Fibroblast of skin of left biceps (primary cell): ENCODE measurements at places on chromosomes 12 and 14.

- no peak for DNase-seq
Measured at GRCh38 chr14:93375673-93376156, 28.7 kb downstream of the COX8C start.

- DNase-seq: no peak
Measured at GRCh38 chr14:72513965-72514659, 379.8 kb downstream of the DPF3 start.

- DNase-seq: peak; percentile 4
Measured at GRCh38 chr14:91649930-91650329, 82.0 kb downstream of the CATSPERB start.

DNA sequence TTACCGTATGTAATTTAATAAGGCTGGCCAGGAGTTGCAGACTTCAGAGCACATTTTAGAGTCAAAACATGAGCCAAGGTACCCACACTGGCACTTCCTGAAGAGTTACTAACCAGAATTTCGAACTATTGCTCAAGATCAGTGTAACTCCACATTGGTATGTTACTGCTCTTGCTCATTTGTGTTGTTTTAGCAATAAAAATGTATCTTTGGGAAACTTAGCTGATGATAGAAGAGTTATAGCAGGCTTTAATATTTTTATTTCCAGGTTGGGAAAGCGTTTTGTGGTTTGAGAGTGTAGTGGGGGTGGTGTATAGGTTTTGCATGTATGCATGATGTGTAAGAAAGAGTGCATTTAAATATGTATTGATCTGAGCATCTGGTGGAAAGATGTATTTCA, 96.6 kb downstream of the SCN8A start:
- peak; percentile 91 for DNase-seq

GRCh38 chr14:82084813-82085212, 551.2 kb upstream of the SEL1L start:
- no peak for DNase-seq

GRCh38 chr14:103512701-103513611, 9.7 kb downstream of the CKB start:
- no peak for DNase-seq

GRCh38 chr12:90672081-90672480, 282.9 kb downstream of the CCER1 start:
- no peak for DNase-seq

GRCh38 chr12:130280231-130280630, 57.5 kb upstream of the PIWIL1 start:
- DNase-seq: no peak

GRCh38 chr12:43054085-43054484, 464.5 kb upstream of the PRICKLE1 start:
- DNase-seq: no peak

- DNase-seq: no peak
Measured at GRCh38 chr14:82182646-82183045, 649.0 kb upstream of the SEL1L start.

DNA sequence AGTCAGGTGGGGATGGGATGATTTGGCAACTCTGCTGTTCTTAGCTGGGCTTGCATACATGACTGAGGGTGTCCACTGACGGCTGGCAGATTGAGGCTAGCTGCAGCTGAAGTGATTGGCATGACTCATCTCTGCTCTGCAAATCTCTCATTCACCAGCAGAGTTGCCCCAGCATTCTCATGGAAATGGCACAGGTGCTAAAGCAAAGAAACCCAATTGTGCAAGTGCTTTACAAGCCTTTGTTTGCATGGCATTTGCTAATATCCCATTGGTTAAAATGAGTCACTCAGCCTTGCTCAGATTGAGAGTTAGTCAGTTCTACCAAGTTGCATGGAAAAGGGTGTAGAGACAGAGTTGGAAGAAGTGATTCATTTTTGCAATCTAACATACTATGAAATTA, 389.7 kb upstream of the FAR2 start:
- no peak for DNase-seq

DNA sequence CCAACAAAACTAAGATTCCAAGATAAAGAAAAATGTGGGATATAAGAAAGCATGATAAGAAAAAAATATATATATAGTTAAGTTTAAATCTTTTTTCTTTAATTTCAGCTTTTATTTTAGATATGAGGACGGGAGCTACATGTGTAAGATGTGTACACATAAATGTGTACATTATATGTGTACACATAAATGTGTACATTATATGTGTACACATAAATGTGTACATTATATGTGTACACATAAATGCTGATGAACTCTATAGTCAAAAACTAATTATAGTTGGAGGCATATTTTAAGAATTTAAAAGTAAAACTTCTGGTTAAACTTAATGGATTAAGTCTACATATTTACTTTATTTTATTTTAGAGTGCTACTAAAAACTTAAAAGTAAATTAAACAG, 123.6 kb downstream of the BTG1 start:
- DNase-seq: no peak

DNA sequence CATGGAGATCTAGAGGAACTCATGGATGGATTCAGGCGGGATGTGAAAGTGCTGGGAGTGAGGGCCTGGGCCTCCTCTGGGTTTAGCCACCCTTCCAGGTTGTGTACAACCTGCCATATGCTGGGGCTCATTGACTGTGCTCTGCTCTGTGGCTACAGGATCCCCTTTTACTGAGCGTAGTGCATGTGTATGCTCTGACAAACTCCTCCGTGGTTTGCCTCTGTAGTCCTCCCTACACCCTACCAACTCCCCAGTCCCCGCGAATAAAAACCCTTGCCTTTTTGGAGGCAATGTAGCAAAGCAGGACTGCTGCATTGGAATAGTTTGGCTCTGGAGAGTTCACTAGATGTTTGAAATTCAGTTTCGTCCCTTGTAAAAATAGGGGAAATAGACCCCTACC, 17.4 kb downstream of the JDP2 start:
- DNase-seq: no peak

GRCh38 chr12:92259696-92260251, 114.1 kb upstream of the BTG1 start:
- DNase-seq: no peak

DNA sequence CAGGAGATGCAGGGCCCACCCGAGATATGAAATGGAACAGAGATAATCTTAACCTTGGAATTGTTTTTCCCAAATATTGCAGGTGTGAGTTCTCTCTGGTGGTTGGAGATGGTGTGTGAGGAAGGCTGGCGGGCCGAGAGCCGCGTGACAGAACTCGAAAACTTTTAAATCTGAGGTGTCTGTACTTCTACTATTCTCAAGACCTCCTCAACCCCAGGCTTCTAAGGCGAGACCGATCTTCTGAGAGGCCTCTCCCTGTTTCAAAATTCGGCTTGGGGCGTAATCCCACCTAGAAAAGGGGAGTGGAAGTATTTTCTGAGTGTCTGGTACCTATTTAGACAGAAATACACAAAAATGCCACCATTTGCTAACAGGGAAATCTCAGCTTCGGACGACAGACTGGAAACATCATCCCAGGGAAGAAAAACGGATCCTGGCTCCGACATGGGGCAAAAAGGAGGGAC, 611 bp downstream of the SARNP start:
- DNase-seq: no peak

- DNase-seq: no peak
Measured at GRCh38 chr14:76677534-76678145, 83.6 kb upstream of the VASH1 start.

DNA sequence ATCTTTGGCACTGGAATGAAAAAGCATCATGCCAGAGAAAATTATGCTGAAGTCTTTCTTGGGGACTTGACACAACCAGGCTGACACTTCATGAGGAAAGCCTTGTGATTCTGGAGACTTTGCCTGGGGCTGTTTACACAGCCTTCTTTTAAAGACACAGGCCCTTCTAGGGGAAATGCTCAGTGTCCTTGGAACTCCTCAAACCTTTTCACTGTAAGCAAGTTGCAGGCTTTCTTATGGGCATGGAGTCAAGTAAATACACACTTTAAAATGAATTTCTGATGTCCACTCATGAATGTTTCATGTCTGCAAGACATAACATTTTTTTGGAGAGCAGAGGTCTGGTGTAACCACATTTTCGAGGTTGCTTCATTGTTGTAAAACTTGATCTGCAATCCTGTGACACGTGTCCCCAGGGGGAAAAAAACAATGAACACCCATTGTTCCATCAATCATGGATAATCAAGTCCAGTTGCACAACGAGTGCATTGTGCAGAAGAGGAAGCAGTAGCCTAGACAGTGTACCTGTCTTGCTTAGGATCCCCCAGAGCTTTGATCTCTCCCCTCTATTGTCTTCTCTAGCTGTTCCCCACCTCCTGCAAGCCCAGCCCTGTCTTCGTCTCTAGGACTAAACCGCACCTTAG, 155.1 kb upstream of the PRICKLE1 start:
- no peak for DNase-seq

DNA sequence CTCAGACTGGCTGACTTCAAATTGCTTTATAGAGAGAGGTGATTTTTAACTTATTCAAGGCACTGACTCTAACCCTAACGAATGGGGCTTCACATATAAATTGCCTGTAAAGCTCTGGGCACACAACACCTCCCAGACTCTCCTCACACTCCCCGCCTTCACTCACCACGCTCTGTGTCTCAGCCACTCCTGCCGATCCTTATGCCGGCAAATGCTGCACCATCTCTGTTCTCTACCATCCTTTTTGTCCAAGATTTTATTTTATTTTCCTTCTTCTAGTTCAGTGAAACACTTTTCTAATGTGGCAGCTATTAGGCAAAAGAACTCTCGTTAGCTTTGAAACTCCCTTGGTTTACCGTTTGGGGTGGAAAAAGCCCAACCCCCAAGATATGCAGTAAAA, 446.1 kb upstream of the TMEM132C start:
- no peak for DNase-seq

GRCh38 chr12:130745921-130746320, 29.8 kb upstream of the RIMBP2 start:
- no peak for DNase-seq

DNA sequence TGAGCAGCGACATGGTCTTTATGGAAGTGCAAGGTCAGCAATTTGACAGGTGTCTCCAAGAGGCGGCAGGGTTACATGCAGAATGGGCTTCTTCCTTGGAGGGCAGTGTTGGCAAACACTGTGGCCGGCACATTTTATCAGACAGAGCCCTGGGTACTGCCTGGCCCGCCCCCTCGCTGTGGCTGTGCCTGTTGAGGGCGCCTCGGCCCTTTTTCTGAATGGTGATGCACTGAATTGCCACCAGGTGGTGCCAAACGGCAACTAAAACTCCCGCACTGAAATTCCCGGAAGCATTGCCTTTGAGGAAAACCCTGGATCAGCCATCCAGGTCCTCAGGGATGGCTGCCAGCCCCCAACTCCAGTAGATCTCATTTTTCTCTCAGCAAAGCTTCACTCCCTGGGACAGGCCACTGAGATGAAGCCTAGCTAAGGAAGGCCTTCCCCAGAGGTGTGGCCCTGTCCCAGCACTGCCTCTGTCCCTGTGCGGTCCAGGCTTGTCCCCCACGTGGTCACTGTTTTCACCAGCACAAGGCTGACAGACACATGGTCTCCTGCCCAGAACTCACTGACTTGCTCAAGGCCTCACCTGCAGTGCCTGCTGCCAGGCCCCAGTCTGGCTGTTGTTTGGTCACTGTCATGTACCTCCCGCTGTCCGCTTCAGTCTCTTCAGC, 73.6 kb downstream of the TESC start:
- peak; percentile 16 for DNase-seq

- no peak for DNase-seq
Measured at GRCh38 chr12:48486679-48487078, 4.4 kb downstream of the C12orf54 start.

GRCh38 chr14:55706893-55707292, 126.9 kb downstream of the KTN1 start:
- no peak for DNase-seq

GRCh38 chr12:114850661-114851275, 166.8 kb upstream of the TBX3 start:
- no peak for DNase-seq

GRCh38 chr12:102050660-102051430, 10.9 kb downstream of the WASHC3 start:
- no peak for DNase-seq

DNA sequence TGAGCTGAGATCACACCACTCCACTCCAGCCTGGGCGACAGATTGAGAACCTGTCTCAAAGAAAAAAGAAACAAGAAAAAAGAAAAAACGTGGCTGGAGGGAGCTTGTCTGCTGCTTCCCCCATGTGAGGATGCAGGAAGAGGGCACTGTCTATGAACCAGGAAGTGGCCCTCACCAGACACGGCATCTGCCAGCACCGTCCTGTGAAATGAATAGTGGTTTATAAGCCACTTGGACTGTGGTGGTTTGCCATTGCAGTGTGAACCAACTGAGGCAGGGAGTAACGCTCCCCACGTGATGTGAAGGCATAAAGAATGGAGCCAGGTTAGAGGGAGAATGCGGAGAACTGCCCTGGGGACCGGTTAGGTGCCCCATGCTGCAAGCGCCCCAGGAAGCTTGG, 4.5 kb upstream of the BRF1 start:
- DNase-seq: no peak

DNA sequence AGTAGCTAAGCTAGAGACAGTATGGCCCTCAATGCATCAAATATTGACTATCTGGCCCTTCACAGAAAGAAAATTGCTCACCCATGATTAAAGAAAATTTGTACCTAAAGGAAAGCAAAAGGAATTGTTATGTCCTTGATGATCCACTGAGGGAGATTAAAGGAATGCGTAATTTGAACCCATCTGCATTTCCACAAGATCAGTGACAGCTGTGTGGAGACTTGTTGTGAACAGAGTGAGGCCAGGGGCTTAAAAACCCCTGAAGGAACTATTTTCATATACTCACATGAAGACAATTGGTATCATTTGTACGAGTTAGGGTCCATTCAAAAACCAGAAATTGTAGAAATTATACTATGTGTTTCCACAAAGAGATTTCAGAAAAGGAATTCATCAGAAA, 1908.1 kb upstream of the SEL1L start:
- DNase-seq: no peak

DNA sequence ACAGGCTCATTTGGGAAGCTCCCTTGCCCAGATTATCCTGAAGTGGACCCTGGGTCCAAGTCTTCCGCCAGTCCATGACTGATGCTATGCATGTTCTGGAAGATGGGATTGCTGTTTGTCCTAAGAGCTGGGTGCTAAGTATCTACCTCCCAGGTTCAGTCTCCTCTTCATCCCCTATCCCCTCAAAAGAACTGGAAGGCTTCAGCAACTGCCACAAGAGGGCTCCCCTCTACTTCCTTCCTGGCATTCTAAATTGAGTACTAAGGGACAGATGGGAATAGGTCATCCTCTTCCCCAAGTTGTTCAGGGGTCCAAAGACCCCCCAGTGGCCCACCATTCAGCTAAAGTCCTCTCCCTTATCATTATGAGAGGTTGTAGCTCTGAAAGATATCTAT, 9.0 kb upstream of the FKBP11 start:
- no peak for DNase-seq

DNA sequence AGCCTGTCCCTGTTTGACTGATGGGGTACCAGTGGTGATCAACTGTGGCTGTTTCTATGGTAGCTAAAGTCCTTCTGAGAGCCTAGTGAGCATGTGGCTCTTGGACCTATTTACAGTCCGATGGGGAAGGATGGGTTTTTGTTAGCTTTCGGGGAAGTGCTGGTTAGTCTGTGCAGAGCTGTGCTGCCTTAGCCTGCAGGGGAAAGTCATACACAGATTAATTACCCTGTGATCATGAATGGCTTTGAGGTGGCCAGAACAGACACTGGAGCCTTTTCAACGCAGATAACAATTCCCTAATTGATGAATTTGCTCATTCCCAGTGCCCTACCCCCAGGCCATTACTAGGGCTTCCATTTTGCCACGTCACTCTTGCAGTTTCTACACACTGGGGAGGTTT, 99.7 kb downstream of the WSCD2 start:
- DNase-seq: no peak
